ENCODE measurements at places on chromosomes 7 and 10. TPM values are rescaled to one million over a fixed set of nuclear protein-coding genes. Genes with fewer than 3 reads are reported as not detected.

GRCh38 chr7:82325416-82325815 lies 118.2 kb downstream of the CACNA2D1 start:
- DNase-seq, result no peak

DNA sequence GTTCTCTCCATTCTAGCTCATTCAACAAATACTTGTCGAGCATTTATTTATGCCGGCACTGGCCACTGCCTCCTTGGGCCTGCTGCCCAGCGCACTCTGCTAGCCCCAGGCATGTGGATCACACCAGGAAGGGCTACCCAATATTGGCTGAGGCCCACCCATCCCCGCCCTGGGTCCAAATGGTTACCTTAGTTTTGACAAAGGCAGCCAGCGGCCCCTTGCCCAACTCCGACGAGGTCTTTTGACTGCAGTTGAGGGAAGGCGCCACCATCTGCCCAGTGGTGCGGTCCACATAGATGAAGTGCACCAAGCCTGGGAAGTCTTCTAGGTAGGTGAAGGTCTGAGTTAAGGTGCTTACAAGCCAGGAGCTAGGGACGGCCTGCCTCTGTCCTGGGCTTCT lies 7.2 kb upstream of the PYROXD2 start:
- DNase-seq, result no peak

- DNase-seq, result no peak
Observed at GRCh38 chr10:68330852-68331454, 911 bp upstream of the HNRNPH3 start.

Gene CPVL
- 6.3 TPM for total RNA-seq

DNA sequence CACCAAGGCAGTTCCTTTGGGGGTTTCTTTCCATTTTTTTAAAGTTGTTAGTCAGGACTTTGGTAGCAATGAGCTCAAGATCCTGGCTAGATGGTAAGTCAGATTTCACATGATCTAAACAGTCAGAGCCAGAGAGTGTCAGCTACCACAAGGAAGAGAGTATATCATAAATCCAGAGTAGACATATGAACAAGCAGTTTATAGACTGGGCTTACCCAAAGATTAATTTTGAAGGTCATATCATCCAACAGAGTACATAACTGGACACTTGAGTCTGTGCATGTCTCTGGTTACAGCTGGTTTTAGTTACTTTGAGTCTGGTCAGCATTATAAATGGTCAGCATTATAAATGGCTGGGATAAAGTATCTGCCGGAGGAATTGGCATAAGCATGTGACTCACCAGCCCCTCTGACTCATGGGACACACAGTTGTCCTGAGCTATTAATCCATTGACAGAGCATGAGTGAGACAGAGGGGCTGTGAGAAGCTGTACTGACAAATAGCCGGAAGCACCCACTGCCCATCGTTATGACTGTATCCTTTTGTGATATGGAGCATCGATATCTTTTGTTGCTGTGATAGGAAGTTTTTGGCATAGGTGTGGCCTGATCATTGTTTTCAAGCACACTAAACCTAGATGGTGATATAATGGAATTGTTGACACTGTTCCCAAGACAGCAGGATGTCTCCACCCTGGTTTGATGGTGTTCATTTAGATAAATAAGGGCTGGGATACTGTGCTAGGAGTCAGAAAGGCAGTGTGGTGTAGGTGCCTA lies 19.3 kb downstream of the PPP1R3C start:
- DNase-seq, result no peak

Gene PPRC1
- 31.5 TPM for total RNA-seq

- no peak for DNase-seq
Observed at GRCh38 chr10:122206471-122207065, 64.5 kb upstream of the BTBD16 start.

DNA sequence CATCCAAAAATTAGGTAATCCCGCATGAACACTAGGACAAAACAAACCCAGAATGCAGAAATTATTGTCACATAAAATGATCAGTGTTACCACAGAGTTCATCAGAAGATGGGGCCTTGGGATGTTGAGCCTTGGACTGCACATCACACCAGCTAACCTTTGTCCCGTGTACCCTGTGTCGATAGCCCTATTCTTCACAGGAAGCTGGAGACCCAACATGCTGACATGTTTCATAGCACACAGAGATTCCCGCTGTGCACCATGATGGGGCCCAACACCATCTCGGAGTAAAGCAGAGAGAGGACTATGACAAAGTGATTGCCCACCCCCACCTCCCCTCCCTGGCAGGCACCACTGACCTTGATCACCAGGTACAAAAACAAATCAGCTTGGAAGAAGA lies 4.5 kb downstream of the PTPRN2 start:
- DNase-seq, result no peak
